AG09309 (cell line): ENCODE measurements at places on chromosomes 2 and 18.

- no peak for DNase-seq
Measured at GRCh38 chr2:239533569-239534316, 132.9 kb upstream of the HDAC4 start.

- DNase-seq: peak; percentile 35
Measured at GRCh38 chr2:111975053-111975552, 76.7 kb downstream of the MERTK start.

DNA sequence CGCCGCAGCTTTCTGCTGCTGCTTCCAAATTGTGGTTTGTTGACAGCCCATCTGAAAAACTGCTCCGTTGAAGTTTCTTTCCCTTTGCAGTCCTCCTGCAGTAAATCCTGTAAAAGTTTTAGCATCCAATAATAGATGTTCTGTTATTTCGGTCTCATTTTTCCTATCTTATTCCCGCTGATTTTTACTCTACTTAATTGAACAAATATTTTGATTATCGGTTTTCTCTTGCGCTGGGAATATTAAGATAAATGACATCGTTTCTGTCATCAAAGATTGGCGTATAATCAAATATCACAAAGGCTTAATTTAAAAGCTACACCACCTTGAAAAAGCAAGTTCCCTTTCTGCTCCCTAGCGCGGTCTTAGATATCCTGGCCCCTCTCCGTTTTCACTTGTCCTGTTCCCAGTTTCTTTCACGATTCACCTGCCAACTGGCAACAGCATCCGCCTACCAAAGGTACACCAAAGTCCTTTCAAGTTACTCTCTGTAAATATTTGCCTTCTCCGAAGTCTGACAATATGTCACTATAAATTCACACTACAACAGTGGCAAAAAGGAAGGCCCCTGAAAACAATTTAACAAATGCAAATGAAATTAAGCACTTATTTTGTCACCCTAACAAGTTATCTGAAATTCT lies 1.0 kb upstream of the STRN start:
- DNase-seq: no peak

DNA sequence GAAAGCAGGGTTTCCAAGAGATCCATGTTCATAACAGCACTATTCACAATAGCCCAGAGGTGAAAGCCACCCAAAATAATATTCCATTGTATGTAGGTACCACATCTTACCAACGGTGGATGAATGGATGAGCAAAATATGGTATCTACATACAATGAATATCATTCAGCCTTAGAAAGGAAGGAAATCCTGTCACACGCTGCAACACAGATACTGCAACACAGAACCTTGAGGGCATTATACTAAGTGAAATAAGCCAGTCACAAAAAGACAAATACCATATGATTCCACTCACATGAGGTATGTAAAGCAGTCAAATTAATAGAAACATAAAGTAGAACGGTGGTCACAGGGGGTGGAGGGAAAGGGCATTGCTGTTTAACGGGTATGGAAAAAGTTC lies 155.7 kb downstream of the DTNB start:
- DNase-seq: no peak

GRCh38 chr2:222609381-222609780 lies 46.5 kb downstream of the FARSB start:
- no peak for DNase-seq

DNA sequence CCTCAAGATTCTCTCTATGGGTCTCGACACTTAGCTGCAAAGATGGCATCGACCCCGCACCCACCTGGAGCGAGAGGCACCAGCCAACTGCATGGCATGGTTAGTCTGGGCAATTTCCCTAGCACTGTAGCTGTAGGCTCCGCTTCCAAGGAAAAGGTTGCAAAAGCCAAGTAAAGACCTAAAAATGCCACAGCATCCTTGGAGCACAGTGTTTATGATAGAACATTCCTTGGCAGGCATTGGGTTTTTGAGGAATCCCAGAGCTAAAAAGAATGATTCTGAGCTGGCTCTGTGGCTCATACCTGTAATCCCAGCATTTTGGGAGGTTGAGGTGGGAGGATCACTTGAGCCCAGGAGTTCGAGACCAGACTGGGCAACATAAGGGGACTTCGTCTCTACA lies 22.9 kb downstream of the QPCT start:
- DNase-seq: no peak

GRCh38 chr2:179139506-179139905 lies 89.6 kb upstream of the CCDC141 start:
- DNase-seq: no peak

GRCh38 chr2:240922245-240922981 lies 16.3 kb downstream of the CROCC2 start:
- DNase-seq: no peak

- DNase-seq: no peak
Measured at GRCh38 chr2:11932048-11932512, 185.6 kb downstream of the LPIN1 start.

GRCh38 chr2:22497789-22498188 lies 887.2 kb upstream of the KLHL29 start:
- DNase-seq: no peak

DNA sequence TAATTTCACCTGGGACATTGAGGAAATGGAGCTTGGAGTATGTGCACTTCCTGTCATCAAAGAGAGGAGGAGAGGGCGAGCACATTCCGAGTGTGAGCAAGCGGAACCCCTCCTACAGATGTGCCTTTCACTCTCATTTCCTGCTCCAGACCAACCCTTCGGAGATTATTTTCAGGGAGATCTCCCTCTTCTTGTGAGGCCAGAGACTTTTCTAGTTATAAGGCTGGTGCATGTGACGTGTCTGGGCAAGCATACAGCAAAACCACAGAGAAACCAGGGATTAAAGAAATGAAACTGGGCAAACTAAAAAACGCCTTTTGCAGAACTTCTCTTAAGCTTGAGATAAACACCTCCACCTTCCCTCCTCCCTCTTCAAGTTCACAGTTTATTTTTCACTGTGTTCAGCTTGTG lies 409.2 kb upstream of the TCF4 start:
- DNase-seq: no peak

GRCh38 chr2:50438259-50438658 lies 593.7 kb downstream of the NRXN1 start:
- DNase-seq: no peak

GRCh38 chr2:227117852-227118251 lies 46.2 kb downstream of the COL4A4 start:
- DNase-seq: no peak

- DNase-seq: no peak
Measured at GRCh38 chr2:144607891-144608521, 88.1 kb upstream of the ZEB2 start.

DNA sequence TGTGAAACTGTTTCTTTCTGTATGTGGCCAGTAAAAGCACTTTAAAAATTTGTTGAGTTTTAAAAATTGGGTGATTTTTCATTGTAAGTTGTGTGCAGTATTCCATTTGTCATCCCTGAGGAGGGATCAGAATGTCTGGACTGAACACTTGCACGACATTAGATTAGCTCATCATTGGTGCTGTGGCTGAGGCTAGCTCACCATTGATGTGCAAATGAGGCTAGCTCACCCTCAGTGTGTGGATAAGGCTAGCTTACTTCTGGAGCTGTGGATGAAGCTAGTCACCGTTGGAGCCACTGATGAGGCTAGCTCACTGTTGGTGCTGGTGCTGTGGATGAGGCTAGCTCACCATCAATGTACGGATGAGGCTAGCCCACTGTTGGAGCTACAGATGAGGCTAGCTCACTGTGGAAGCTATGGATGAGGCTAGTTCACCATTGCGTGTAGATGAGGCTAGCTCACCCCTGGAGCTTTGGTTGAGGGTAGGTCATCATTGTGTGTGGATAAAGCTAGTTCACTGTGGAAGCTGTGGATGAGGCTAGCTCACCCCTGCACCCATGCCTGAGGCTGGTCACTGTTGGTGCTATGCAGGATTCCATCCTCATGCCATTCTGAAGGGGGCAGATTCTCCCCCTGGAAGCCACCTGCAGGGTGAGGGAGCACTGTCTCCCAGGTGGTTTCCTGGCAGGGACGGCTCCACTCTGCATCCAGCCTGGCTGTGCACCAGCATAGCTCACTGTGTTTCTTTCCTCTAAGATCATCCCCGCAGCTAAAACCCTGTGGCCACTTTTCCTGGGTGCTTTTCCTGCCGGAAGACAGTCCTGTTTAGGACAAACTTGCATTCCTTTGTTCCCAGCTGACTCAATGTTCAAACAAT lies 101.1 kb downstream of the TWIST2 start:
- DNase-seq: no peak

- DNase-seq: peak; percentile 90
Measured at GRCh38 chr2:231463698-231464575, at the start of gene NCL. NCL (minus strand) TSS chr2:231464484; CDS start chr2:231464353, 131 bp downstream.

- no peak for DNase-seq
Measured at GRCh38 chr2:105042189-105042588, 4.3 kb downstream of the MRPS9 start.

- DNase-seq: no peak
Measured at GRCh38 chr2:112251271-112251670, 3.6 kb downstream of the ZC3H8 start.

DNA sequence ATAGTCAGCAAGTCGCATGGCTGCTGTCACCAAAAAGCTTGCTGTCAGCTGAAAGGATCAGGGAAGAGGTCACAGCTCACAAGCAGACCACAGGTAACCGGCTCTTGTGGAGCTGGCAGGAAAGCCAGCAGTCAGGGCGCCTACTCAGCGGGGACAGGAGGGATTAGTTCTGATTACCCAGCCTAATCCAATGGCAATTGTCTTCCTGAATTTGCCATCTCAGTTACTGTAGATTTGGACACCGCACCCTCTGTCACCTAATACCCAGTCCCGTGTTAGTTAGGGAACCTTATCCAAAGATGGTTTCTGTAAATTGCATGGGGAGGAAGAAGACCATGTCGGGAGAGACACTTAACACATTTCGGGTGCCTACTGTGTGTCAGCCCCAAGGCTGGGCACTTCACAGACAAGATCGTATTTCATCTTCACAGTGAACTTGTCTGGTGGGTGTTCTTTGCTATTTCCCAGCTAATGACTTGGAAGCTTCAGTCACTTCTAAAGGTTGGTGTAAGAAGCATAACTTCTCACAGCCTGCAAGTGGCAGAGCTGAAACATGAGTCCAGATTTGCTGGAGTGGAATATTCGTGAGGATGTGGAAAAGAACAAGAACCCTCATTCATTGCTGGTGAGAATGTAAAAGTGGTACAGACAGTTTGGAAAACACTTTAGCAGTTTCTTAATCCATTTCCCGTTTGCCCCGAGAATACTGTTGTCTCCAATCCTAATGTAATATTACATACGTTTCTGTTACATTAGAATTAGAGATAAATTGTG lies 9.9 kb downstream of the ALPK2 start:
- DNase-seq: no peak

DNA sequence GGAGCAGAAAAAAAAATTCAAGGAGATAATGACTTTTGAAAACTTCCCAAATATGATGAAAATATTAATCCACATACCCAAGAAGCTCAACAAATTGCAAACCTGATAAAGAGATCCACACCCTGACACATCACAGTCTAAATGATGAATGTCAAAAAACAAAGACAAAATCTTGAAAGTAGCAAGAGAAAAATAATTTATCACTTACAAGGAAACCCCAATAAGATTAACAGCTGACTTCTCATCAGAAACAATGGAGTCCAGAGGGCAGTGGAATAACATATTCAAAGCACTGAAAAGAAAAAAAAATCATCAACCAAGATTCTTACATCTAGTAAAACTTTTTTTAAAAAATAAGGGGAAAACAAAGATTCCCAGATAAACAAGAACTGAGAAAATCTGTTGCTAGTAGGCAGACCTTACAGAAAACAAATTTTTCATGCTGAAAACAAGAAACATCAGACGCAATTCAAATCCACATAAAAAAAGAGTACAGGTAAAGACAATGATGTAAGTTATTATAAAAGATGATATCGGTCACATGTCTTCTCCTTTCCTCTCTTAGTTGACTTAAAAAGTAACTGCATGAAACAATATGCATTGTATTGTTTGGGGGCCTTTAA lies 21.3 kb downstream of the SLC66A2 start:
- no peak for DNase-seq

- no peak for DNase-seq
Measured at GRCh38 chr2:206937555-206937954, 1.8 kb upstream of the CPO start.

DNA sequence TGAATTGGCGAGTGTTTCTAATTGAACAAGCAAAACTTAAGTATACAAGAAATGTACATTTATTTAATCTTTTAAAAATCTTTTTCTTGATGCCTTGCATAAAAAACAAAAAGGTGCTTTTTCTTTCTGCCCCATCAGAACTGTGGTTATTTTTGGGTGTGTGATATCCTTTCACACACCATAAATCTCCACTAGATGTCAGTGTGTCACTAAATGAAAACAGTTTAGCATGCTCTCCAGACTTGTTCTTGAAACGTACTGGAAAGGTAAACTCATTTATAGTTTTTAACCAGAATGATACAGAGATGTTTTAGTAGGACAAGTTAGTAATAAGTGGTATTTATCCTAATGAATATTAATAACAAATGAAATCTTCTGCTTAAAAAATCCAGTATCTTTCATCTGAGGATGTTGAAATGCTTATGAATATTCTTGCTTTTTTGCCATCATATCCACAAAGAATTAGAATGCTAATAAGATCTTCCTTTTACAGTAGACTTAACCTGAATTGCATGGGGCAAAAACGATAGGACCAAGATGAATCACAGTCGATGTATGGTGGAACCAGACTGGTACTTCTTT lies 96.8 kb downstream of the UBE2E3 start:
- DNase-seq: peak; percentile 16

DNA sequence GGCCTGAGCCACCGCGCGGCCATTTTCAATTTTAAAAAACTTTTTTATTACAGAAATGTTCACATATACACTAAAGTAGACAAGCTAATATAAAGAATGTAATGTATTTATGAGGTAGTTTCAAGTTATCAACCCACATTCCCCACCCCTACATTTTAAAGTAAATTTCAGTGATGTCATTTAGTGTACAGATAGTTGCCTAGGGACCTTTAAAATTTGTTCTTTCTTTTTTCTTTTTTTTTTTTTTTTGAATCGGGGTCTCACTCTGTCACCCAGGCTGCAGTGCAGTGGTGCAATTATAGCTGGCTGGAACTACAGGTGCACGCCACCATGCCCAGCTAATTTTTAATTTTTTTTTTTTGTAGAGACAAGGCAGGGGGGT lies 2.6 kb upstream of the LIMS1 start:
- no peak for DNase-seq

DNA sequence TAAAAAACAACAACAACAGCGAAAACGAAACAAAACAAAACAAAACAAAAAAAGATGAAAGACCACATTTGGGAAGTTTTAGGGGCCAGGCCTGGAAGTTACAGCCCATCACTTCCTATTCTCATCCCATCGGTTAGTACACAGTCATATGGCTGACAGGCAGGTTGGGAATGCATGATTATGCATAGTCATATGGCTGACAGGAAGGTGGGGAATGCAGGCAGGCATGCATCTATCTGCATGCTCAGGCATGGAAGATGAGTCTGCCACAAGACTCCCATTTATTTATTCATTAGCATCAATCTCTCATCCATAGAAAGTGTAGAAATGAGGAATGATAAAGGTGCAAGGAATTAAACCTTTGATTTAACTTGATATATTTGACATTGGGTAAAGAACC lies 325.3 kb upstream of the MEX3C start:
- DNase-seq: no peak

GRCh38 chr2:241096979-241097378 lies 5.1 kb downstream of the MTERF4 start:
- no peak for DNase-seq

- no peak for DNase-seq
Measured at GRCh38 chr18:75052475-75052874, 156.5 kb downstream of the PTGR3 start.
